Activated T-cell treated with anti-CD3 and anti-CD28 coated beads, Interleukin-2, amount 50 U/mL, for 72 hours (primary cell): ENCODE measurements at places on chromosomes 12 and 14.

DNA sequence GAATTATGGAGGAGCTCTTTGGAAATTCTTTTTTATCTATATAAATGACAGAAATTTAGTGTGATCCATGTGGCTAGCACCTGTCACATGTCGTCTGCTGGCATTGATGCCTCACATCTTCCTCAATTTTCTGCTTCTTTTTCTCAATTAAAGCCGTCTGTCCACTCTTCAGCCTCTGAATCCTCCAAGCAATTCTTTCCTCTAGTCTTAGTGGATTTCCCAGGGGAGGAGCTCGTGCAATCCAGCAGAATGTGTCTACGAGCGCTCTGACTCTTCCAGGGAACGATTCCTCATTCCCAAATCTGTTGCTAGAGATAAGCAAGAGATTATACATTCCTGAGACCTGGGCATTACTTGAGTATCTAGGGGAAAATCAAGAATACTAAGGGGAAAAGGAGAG is 176.6 kb downstream of the EMP1 start:
- H3K4me3 ChIP-seq, result no peak overlapping the region
- peaks cover 24% of the 10 kb centered on the region for H3K27me3 ChIP-seq
- H3K4me1 ChIP-seq, result no peaks in the 10 kb centered on the region

- H3K4me1 ChIP-seq, result peaks cover 65% of the 10 kb centered on the region
- peaks cover 13% of the 10 kb centered on the region for H3K27me3 ChIP-seq
- H3K4me3 ChIP-seq, result peak overlapping the region; percentile 78
These were observed 19.6 kb downstream of the ACVR1B start for GRCh38 chr12:51970904-51971646.

DNA sequence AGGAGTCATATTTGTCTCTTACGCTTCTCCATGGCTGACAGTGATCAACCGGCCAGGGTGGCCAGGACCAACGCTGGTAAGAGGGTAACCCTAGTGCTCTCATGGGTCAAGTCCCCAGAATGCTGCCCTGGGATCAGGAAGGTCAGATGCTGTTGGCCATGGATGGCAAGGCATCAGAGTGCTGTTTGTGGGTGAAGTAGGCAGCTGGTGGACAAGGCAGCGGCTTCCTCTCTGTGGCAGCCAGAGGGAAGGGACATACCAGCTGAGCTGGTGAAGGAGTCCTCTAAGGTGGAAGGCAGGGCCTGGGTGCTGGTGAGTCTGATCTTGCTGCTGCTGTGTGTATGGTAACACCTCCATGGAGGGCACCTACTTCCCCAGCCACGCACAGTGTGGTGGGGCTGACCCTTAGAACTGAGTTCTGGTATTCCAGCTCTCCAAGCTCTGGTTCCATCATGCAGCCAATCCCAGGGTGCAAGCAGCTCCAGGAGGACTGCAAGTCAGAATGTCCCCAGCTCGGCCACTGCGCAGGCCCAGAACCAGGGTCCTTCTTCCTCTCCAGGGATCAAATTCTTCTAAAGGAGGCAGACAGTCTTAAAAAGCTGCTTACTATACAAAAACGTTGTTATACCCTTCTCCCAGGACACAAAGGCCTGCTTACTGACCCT is 13.4 kb upstream of the SMOC1 start:
- no peak for DNase-seq
- H3K4me3 ChIP-seq, result no peak overlapping the region
- H3K4me1 ChIP-seq, result no peaks in the 10 kb centered on the region
- peaks cover 3% of the 10 kb centered on the region for H3K36me3 ChIP-seq
- peaks cover 32% of the 10 kb centered on the region for H3K27me3 ChIP-seq
- no peak overlapping the region for H3K27ac ChIP-seq

DNA sequence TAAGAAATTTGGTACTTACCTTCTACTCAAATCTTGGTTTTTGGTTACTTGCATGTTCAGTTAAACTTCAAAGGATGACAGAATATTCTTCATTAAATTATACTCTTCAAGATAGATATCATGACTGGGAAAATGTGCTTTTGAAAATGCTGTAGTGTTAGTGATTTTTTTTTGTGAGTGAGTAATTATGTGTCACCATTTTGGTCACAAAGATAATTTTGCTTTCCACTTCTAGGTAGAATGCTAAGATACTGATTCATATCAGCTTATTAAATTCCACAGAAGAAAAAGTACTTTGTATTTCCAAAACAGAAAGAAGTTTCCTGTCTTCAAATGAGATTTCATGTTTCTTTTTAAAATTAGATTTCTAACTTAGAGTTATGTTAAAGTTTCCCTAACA is 61.2 kb downstream of the ATXN7L3B start:
- H3K27ac ChIP-seq, result no peak overlapping the region
- H3K27me3 ChIP-seq, result peaks cover 5% of the 10 kb centered on the region
- no peaks in the 10 kb centered on the region for H3K4me1 ChIP-seq
- no peak overlapping the region for H3K4me3 ChIP-seq
- no peak for DNase-seq
- peaks cover 8% of the 10 kb centered on the region for H3K36me3 ChIP-seq

- H3K4me1 ChIP-seq, result no peaks in the 10 kb centered on the region
- no peaks in the 10 kb centered on the region for H3K27me3 ChIP-seq
- H3K27ac ChIP-seq, result no peak overlapping the region
- DNase-seq, result no peak
These were observed 61.5 kb upstream of the RASSF8 start for GRCh38 chr12:25896981-25897380.

DNA sequence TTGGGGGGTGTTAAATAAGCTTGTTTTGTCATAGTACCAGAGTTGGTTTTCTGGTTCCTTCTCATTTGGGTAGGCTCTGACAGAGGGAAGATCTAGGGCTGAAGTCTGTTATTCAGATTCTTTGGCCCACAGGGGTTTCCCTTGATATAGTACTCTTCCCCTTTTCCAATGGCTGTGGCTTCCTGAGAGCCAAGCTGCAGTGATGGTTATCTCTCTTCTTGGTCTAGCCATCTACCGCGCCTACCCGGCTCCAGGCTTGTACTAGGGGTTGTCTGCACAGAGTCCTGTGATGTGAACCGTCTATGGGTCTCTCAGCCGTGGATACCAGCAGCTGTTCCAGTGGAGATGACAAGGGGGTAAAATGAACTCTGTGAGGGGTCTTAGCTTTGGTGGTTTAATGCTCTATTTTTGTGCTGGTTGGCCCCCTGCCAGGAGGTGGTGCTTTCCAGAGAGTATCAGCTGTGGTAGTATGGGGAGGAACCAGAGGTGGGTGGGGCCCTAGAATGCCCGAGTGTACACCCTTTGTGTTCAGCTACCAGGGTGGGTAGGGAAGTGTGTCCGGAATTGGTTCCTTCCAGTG is 209.7 kb downstream of the GPHN start:
- H3K36me3 ChIP-seq, result peaks cover 4% of the 10 kb centered on the region
- peaks cover 30% of the 10 kb centered on the region for H3K4me1 ChIP-seq
- no peaks in the 10 kb centered on the region for H3K27me3 ChIP-seq
- no peak overlapping the region for H3K27ac ChIP-seq

DNA sequence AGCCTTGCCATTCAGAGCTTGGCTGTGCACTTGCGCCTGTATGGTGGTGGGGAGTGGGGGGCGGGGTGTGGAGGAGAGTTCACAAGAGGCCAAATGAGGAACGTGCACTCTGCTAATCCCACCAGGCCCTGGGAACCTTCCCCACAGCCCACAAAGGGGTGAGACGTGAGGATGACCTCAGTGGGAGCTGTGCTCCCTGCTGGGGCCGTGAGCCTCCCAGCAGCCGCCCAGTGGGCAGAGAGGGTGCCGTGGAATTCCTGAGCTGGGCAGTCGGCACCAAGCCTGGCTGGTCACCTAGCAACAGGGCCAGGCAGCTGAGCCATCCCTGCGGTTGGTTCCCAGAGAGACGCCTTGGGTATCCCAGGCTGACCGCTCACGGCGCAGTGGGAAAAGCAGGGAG is 53.7 kb downstream of the CCNK start:
- no peaks in the 10 kb centered on the region for H3K36me3 ChIP-seq
- no peak for DNase-seq
- H3K27ac ChIP-seq, result no peak overlapping the region
- no peak overlapping the region for H3K4me3 ChIP-seq

DNA sequence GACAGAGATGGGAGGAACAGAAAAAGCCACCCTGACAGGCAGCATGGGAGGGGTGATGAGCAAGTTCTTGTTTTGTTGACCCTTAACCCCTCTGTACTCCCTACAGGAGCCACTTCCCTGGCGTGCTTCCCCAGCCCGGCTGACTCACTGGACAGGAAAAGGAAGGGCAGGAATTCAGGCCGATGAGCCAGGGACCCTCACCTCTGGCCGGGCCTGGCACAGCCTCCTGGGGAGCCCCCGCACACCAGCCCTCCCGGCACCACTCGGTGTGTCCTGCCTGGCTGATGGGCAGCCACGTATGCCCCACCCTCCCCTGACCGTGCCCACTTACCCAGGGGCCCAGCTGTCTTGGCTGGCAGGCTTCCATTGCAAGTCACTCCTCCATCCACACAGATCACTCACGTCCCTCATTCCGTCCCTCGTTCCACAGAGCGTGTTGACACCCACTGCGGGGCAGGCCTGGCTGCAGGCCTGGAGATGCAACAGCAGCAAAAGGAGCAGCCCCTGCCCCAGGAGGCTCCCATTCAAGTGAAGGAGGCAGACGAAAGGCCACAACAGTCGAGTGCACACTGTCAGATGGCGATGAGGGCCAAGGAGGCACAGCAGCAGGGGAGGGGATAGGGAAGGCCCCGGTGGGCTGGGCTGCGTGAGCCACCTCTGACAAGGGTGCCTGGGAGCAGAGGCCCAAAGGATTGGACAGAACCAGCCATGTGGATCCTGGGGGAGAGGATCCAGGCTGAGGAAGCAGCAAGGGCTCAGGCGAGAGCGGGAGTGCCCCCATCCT is 19.7 kb upstream of the CD9 start:
- H3K27me3 ChIP-seq, result no peaks in the 10 kb centered on the region
- no peak for DNase-seq
- no peaks in the 10 kb centered on the region for H3K36me3 ChIP-seq
- H3K4me1 ChIP-seq, result no peaks in the 10 kb centered on the region
- H3K4me3 ChIP-seq, result no peak overlapping the region

- H3K27me3 ChIP-seq, result peaks cover 6% of the 10 kb centered on the region
- no peak overlapping the region for H3K4me3 ChIP-seq
- H3K27ac ChIP-seq, result no peak overlapping the region
- H3K36me3 ChIP-seq, result no peaks in the 10 kb centered on the region
- DNase-seq, result no peak
- no peaks in the 10 kb centered on the region for H3K4me1 ChIP-seq
These were observed 122.0 kb upstream of the ATXN7L3B start for GRCh38 chr12:74415633-74416032.

DNA sequence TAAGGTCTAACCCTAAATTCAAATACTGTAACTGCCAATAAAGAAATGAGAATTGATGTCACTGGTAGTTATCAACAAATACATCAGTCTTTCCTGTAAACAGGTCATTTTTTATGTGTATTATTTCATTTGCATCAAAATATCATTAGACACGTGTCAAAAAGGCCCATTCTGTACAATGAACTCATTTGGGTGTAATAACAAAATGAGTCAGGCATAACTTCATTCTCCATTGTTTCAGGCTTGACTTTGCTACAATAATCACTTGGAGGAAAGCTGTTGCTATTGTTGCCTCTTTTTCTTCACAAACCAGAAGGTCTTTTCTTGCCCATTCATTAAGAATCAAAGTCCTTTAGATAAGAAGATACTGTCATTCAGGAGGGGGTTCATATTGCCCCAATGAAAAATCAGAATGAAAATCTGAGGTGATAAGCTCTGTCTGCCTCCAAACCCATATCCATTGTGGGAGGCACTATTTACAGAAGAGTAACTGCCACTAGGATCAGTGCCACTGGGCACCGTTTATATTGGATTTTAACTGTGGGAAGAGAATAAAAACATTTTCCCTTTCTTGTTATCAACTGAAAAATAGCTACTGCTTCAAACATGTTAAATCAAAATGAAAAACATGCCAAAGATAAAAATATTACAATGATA is 10.1 kb downstream of the ENTPD5 start:
- no peak overlapping the region for H3K4me3 ChIP-seq
- H3K27me3 ChIP-seq, result no peaks in the 10 kb centered on the region
- no peak for DNase-seq
- H3K4me1 ChIP-seq, result no peaks in the 10 kb centered on the region
- H3K27ac ChIP-seq, result no peak overlapping the region
- H3K36me3 ChIP-seq, result no peaks in the 10 kb centered on the region

GRCh38 chr12:51269174-51270066 is 795 bp downstream of the SMAGP start:
- DNase-seq, result peak; percentile 62
- peaks cover 1% of the 10 kb centered on the region for H3K36me3 ChIP-seq
- H3K4me1 ChIP-seq, result peaks cover 25% of the 10 kb centered on the region
- peaks cover 22% of the 10 kb centered on the region for H3K27me3 ChIP-seq

DNA sequence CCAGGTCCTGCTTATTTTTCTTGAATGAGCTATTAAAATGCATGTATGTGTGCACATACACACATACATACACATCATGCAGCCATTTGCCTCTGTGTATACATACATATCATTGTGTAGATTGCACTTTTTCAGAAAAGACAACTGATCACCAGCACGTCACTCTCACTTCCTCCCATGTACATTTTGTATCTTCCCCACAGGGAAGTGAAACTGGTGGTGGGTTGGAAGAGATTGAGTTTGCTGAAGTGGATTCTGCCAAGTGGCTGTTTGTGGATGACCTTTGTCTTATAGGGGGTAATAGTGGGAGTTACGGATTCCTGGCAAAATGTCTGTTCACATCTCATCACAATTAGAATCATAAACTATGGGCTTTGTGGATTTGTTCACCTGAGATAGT is 448.6 kb downstream of the RAD51B start:
- H3K36me3 ChIP-seq, result no peaks in the 10 kb centered on the region
- no peak for DNase-seq
- H3K27ac ChIP-seq, result no peak overlapping the region
- peaks cover 36% of the 10 kb centered on the region for H3K4me1 ChIP-seq
- H3K27me3 ChIP-seq, result no peaks in the 10 kb centered on the region
- peak overlapping the region; percentile 4 for H3K4me3 ChIP-seq

DNA sequence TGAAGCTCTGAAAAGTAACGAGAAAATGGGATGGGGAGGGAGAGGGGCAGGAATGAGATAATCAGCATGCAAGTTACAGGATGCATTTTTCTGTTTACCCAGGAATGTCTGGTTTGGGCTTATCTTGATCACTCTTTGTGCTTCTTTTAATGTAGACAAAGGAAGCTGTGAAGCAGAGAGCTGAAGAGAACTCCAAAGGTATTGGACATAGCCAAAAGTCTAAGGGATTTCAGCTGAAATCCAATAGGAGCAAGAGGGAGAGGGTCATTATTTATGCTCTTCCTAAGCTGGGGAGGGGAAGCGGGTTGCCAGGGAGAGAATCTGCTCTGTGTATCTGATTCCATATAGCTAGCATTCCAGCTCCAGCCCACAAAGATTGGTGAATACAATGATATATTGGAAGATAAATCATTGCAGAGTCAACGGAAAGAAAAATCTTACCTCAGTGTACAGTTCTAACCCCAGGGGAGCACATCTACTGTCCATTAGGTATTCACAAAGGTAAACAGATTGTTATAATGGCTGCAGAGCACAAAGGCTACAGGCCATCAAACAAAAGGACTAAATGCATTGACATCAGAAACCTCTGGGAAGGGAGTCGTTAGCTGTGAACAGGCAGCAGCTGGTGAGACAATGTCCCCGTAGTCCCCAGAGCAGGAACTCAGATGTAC is 61.0 kb upstream of the PELI2 start:
- H3K4me3 ChIP-seq, result no peak overlapping the region
- H3K27me3 ChIP-seq, result peaks cover 22% of the 10 kb centered on the region
- no peak for DNase-seq
- H3K36me3 ChIP-seq, result no peaks in the 10 kb centered on the region
- H3K27ac ChIP-seq, result no peak overlapping the region
- no peaks in the 10 kb centered on the region for H3K4me1 ChIP-seq

GRCh38 chr12:10307630-10308029 is at the start of gene KLRD1:
Gene KLRD1 (plus strand): TSS chr12:10307870. CDS start chr12:10308078, 208 bp downstream.
- H3K27ac ChIP-seq, result peak within 1 kb of the TSS; percentile 92
- no peak for DNase-seq
- peaks cover 38% of the 10 kb centered on the region for H3K4me1 ChIP-seq
- peaks cover 13% of the 10 kb centered on the region for H3K36me3 ChIP-seq
- H3K4me3 ChIP-seq, result no peak within 1 kb of the TSS
